ENCODE measurements at places on chromosomes 12 and 14.
A peak's percentile ranks its signal among the peaks of the same experiment; 100 is the strongest.

- DNase-seq, result no peak
Measured at GRCh38 chr12:21774358-21775132, at the start of gene KCNJ8. Gene KCNJ8 (minus strand): TSS chr12:21774706. CDS start chr12:21773616, 1,090 bp downstream.

DNA sequence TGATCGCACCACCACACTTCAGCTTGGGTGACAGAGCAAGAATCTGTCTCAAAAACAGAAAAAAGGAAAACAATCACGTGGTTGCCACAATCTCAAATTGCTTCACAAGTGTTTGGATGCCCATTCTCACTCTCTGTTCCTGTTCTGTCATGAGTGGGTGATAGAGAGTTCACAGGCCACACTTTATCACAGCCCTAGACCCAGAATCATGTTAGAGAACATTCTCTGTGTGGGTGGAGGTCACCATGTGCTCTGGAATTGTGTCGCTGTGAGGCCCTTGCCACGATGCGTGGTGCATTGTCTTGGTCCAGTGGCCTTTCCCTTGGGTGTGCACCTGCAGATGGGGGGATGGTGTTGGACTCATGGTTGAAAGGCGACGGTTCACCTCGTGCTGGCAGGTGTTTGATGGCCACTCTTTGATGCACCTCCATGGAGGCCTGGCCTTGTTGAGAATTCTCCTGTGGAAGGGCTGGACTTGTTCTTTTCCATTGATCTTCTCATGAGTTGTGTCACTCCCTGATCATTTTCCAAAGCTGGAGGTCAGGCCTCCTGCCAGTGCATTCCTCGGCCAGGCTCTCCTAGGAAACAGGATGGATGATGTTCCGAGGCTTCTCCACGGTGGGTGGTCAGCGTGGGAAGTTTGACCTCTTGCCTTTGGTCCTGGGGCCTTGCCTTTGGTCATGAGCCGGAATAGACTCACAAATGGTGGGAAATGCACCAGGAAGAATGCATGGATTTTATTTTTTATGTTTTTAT, 91.9 kb downstream of the SLC24A4 start:
- no peak for DNase-seq

DNA sequence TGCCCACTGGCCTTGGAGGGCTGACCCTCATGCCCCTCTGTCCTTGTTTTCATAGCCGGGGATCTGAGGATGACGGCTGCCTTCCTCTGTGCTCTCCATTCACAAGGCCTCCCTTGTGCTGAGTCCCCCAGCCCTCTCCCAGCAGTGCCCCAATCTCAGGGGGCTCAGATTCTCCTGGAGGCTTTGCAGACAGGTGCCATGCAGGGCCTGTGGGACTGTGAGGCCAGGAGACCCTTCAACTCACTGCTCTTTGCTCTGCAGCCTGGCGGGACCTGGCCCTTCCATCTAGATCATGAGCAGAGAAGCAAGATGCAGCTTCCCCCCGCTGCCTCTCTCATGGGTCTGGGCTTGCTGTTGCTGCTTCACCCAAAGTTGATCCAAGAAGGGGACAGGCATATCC, 356.0 kb downstream of the BCL11B start:
- no peak for DNase-seq

DNA sequence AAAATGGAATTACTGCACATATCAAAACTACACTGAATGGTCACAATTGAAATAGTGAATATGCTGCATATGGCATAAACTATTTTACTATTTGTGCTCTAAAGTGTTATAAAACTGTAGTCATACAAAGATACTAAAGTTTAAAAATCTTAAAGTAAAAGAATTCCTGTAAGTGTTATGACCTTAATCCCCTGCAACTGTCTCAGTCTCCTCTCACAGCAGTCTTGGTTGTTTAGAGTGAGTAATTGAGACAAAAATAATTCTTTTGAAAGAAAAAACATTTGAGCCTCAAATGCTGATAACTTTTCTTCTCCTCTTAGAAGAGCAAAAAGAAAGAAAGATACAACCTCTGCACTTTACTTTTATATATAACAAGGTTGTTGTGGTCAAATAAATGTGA, 99.9 kb downstream of the SYT1 start:
- DNase-seq, result no peak

DNA sequence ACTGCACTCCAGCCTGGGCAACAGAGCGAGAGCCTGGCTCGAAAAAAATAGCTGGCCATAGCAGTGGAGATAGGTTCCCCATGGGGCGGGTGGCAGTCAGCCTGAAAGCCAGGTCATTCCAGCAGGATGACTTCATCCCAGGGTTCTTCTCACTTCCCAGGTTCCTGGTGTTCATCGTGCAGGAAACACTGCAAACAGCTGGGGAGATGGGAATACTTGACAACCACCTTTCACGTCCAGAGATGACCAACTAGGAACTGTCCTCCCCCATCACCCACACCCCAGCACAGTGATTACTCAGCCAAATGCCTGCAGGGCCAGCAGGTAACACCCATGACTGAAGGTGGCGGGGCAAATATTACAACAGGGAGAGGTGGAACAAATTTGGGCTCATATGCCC, 1.7 kb downstream of the VSIG10 start:
- peak; percentile 27 for DNase-seq

- DNase-seq, result no peak
Measured at GRCh38 chr12:46503637-46504175, 131.1 kb upstream of the SLC38A2 start.

DNA sequence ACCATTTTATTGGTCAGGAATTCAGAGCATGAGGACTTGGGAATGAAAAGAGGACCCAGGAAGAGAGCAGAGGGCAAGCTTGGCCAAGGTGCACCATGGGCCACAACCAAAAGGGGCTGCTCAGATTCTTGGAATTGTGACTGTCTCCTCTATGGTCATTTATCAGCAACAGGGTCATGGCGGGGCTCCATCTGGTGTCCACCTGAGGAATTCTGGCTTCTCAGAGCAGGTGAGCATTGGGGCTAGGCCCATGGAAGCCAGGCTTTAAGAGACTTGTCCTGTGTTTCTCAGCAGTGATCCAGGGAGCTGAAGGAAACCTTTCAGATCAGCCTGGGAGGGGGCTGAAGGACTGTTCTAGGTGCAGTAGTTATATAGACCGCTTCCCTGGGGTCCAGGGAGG, 2.6 kb upstream of the RIN3 start:
- DNase-seq, result peak; percentile 22
